ENCODE measurements at places on chromosomes 16 and 17.
A peak's percentile ranks its signal among the peaks of the same experiment; 100 is the strongest.

DNA sequence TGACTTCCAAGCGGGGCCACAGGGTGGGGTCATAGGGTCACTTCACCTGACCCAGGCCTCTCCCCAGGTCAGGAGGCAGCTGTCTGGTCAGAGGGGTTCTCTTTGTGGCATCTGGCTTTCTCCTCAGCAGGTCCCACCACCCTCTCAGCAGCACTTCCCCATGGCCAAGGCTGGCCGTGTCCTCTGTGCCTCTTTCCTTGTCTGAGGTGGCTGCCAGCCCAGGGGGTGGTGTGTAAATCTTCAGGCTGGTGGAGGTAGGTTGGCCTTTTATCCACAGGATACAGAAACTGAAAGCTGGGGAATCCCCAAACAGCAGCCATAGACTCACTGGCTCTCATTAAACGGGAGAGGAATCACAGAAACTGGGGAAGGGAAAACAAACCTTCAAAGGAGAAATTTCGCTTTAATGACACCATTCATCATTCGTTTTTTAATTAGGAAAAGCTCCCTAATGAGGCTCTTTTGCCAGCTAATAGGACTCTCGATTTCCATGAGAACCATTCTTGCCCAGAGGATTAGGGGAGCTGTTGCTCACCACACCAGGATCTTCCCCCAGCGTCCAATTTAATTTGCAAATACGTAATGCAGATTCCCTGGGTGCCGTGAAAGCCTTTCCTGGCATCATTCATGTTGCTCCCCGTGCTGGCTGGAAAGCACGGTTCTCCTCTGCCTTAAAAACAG lies 18.0 kb downstream of the C17orf75 start:
- peak; percentile 20 for ATAC-seq

DNA sequence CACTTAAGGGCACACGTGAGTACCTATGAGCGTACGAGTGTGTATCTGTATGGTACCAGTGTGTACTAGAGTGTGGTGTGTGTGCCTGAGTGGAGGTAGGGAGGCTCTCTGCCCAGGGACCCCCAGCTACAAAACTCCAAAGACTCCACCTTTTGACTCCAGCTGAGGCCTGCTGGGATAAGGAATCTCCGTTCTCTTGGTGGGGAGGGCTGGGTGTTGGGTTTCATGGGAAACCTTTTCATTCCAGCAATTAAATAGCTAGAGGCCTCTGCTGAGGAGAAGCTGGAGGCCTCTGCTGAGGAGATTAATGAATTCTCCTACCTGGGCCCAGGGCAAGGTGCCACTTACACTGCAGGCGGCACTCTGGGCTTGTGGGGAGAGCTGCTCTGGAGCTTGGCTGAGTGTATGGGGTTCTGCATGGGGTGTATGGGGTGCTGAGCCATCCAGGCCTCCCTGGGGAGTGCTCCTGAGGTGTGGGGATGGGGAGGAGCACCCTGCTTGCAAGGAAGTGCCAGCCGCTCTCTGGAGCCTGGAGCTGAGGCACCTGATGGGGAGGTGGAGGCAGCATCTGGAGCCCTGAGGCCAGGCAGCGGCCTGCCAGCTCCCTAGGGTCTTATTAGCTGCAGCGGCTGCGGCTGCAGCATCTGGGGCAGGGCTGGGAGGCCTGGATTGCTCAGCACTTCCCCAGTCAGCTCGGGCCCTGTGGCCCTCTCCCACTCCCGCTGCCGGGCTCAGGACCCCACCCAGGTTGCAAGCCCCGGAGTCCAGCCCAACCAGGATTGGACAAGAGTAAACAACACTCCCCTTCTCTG lies 4.6 kb downstream of the ANKRD13B start:
- no peak for ATAC-seq

GRCh38 chr16:31134091-31134571 lies 1.4 kb downstream of the PRSS8 start:
- no peak for ATAC-seq

- no peak for ATAC-seq
Observed at GRCh38 chr17:56110463-56111135, 42.7 kb upstream of the ANKFN1 start.

DNA sequence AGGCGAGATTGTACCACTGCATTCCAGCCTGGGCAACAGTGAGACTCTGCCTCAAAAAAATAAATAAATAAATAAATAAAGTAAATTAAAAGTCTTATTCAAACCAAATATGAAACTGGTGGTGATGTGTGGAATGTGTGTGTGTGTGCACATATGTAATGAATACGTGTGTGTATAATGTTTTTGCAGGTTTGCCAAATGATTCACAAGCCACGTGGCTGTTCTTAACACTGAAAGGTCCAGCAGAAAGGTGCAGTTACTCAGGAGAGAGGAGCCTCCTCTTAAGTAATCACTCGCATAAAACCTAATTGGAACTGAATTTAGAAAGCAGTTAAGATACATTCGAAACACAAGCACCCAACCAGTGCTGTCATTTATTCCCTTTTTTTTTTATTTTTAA lies 22.9 kb downstream of the GDE1 start:
- ATAC-seq: peak; percentile 49

- ATAC-seq: no peak
Observed at GRCh38 chr16:13634253-13634652, 285.7 kb upstream of the ERCC4 start.

DNA sequence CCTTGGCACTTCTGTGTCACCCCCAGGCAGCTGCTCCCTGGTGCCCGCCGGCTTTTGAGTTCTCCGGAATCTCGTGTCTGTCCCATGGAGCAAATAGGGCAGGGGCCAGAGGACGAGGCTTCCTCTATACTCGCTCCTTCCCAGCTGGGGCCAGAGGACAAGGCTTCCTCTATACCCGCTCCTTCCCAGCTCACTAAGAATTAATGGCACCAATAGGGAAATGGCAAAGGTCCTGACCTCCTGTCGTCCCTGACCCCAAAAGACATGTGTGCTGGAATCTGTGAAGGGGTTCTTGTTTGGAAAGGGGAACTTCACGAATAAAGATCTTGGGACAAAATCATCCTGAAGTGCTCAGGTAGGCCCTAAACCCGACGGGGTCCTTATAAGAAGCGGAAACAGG lies 7.6 kb downstream of the SGSH start:
- ATAC-seq: no peak

DNA sequence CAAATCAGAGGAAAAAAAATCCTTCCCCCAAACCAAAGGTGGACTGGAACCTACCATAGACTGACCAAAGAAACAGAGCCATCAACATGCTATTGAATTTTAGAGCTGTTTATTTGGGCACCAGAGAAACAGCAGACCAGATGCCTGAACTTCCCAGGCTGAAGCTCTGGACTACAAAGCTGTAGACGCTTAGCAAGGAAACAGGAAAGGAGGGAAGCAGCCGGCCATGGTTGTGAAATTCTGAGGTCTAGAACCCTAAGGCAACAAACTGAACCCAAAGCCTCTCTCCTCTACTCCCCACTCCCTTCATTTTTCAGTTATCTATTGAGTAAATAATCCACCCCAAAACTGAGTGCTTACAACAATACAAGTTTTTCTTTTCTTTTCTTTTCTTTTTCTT lies 45.4 kb upstream of the MEIOC start:
- no peak for ATAC-seq

- ATAC-seq: no peak
Observed at GRCh38 chr17:66807182-66807581, 27.7 kb upstream of the CACNG5 start.

DNA sequence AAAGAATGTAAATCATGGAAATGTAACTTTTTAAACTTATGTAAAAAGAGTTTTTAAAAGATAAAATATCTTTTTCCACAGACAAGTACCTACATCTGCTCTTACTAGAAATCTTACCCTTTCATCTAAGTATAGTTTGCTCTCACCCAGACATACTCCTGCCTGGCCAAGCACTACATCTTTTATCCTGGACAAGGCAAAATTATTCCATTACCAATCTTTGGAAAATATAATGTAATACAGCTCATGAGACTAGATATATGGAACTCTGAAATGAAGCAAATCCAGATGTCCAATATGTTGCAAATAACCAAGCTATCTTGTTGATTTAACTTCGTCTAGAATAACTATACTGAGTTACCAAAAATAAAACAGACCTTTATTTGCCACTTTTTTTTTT lies 50.0 kb downstream of the VMP1 start:
- no peak for ATAC-seq

- no peak for ATAC-seq
Observed at GRCh38 chr16:67424261-67424615, 6.7 kb upstream of the HSD11B2 start.

DNA sequence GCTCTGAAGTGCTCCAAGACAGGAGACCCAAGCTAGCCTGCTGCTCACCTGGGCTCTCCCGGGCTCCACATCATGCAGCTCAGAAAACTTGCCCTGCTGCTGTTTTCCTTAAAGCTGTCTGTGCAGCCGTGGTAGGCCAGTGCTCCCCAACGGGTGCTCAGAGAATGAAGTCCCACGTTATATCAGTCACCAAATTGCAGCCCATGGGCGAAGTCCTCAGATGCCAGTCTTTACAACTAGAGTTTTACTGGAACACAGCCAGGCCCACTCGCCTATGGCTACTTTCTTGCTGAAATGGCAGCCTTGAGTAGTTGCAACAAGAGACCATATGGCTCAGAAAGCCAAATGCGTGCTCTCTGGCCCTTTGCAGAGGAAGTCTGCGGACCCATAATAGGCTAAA lies 6.3 kb downstream of the CREBBP start:
- ATAC-seq: no peak

DNA sequence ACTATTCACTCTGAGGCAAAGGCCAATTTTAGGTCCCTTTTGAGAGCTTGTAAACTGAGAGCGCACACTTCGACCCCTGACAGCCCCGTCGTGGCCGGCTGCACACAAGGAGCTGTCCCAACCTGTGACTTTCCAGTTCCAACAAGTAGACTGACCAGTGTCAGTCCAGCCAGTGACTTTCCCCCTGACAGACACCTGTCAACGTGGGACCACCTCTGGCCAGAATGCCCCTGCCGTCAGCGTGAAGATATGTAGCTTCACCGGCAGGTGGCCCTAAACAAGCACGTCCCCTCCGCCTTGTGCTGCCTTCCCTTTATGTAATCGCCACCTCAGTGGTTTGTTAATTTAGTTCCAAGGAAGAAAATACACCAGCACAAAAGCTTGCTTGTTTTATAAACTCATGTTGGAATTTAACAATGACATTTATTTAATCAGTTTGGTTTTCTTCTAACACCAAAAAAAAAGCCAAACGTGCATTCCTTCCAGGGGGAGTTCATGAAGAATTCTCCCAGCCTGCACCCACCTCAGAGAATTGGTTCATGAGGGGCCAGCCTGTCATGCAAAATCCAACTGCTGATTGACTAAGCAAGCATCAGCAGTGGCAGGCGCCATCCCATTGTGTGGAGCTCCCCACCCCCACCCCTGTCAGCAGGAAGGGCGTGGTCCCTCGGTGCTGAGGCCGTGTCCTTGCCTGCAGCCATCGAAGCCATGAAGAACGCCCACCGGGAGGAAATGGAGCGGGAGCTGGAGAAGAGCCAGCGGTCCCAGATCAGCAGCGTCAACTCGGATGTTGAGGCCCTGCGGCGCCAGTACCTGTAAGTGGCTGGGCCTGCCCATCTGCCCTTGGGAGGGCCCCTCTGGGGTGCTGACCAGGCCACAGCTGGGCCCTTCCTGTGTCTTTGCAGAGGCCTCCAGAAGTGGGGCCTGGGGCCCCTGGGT lies 33.9 kb downstream of the PLD6 start:
- peak; percentile 27 for ATAC-seq

GRCh38 chr17:58096892-58097291 lies 13.7 kb downstream of the DYNLL2 start:
- ATAC-seq: no peak

DNA sequence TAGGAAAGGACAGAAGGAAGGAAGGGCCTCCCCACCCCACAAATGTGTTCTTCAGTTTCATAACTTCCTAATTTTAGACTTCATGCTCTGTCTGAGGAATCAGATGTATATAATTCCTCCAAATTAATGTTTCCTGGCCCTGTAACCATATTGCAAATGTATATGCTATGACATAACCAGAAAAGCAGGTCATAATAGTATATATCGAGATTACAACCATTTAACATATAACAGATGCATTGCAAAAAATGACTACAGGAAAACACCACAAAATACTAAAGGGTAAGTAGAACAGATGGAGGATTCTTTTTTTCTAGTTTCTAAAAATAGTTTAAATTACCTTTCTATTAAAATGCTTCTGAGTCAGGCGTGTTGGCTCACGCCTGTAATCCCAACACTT lies 3.1 kb upstream of the EXOC7 start:
- ATAC-seq: no peak

- peak; percentile 96 for ATAC-seq
Observed at GRCh38 chr16:72172105-72173034, at the start of gene PMFBP1. Gene PMFBP1, minus strand, starts transcription at chr16:72172155. Its CDS starts 947 bp downstream, at chr16:72171208.

DNA sequence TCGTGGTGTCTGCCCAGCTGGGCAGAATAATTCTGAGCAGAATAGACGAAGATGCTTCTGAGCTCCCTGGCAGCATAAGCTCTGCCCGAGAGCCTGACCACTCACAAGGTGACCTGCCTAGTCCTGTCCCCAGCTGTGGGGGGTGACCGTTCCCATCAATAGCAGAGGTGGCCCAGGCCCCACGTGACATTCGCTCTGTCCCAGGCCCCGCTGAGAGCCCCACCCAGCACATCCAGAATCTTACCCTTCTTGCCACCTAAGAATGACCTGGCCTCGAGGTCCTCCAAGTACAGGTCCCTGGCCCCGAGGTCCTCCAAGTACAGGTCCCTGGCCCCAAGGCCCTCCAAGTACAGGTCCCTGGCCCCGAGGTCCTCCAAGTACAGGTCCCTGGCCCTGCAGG lies 695 bp upstream of the TMEM204 start:
- ATAC-seq: no peak

- ATAC-seq: peak; percentile 94
Observed at GRCh38 chr17:1422885-1423284, 22.9 kb upstream of the YWHAE start.

Data from esophagus mucosa (tissue), 1 donor.